Natural killer cell (primary cell): ENCODE measurements at places on chromosomes 5 and 9. TPM values are rescaled to one million over a fixed set of nuclear protein-coding genes. Genes with fewer than 3 reads are reported as not detected.

The ENTPD2 gene
- total RNA-seq = not detected

The FRMD3 gene
- 2.4 TPM for total RNA-seq

The RFESD gene
- 0.96 TPM for total RNA-seq

The C5orf52 gene
- not detected for total RNA-seq

The TRIM7 gene
- total RNA-seq = 1.2 TPM

DNA sequence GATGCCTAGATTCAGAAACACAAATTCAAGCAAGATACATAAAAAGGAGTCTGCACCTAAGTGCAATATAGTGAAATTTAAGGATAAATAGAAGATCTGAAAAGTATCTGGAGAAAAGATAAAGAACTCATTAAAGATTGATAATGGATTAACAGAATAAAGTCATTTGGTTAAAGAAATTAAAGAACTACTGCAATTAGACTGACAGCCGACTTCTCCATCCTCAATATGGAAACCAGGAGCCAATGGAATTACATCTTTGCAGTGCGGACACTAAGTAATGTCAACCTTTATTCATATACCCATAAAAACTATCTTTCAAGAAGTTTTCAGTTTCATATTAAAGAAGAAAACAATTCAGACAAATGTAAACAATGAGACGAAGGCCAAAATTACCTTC lies 81.0 kb downstream of the MRPL36 start:
- DNase-seq = no peak

DNA sequence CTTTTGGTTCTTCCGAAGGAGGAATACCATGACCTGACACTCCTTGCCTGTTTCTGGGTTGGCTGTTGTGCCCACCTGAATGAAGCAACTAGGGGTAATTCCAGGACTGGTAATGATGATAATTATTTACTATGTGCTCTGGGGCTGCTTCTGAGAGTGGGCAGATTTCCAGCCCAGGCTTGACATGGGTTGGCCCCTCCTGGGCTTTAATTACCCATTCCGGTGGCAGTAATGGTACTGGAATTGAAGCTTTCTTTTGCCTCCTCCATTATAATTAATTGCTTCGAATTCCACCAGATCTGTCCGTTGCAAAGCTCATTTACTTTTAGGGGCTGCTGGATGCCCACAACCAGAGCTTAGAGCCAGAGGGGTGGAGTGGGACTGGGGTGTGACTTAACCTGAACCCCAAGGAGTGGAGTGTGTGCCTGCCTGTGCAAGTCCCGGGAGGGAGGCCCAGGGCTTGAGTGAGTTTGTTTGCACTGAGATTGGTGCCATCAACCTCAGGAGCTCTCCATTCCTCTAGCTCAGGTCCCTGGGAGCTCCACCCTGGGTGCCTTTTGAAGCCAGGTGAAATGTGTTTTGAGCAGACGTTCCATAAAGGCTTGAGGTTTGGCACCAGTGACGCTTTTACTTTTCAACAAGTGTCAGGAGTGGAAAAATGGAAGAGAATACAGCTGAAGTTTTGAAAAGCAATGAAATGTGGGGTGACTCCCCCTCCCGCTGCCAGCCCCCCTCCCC lies 214.6 kb downstream of the PDZD2 start:
- no peak for DNase-seq

DNA sequence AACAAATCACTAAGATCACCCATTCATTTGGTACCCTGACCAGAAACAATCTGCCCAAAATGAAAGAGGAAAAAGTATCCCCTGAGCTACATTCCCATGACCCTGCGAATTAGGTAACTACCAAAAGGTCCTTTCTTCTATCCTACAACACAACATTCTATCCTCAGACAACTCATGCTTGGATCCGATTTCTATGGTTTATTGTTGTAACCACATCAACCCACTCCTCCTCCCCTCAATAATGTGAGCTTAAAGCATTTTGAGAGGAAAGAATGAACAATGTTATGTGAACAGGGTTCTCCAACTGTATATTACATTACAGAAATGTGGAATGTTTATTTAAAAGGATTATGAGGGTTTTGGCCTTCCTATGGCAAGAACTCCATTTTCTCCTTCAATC lies 4.0 kb downstream of the SLC35D2 start:
- no peak for DNase-seq

DNA sequence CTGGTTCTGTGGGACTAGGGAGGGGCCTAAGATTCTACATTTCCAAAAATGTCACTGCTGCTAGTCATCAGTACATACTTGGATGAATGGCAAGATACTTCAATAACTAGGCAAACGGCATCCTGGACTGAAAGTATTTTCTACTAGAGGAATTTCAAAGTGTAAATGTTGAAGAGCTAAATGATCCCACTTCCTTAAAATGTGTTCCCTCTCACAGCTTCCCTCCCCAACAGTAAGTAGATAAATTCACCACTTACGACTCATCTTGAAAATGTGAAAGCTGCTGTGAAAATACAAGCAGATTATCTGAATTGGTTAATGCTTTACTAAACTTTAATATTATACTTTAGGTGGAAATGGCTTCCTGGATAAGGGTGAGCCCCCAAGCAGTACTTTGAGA lies 1571.5 kb upstream of the WWC1 start:
- DNase-seq = no peak

- DNase-seq = no peak
Observed at GRCh38 chr5:27494887-27495286, 456.5 kb upstream of the CDH9 start.

- DNase-seq = no peak
Observed at GRCh38 chr5:59051951-59052350, 469.1 kb downstream of the RAB3C start.
